ENCODE measurements at places on chromosomes 2 and 18.

DNA sequence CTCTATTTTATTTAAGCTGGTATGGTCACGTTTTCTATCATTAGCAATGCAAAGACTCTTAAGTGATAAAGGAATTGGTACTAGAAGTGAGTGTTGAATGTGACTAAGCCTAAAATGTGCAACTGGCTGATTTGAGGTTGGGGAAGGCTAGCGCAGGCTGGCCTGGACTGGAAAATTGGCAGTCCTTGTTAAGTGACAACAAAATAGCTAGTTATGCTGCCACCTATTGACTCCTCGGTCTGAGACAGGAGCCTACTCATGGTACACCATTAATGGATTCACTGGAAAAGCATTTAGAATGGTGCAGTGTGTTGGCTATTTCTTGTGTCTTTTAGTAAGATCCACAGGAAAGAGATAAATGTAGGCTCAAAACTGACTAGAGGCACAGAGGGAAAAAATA is 5.7 kb upstream of the WIPF1 start:
- peak; percentile 75 for DNase-seq

DNA sequence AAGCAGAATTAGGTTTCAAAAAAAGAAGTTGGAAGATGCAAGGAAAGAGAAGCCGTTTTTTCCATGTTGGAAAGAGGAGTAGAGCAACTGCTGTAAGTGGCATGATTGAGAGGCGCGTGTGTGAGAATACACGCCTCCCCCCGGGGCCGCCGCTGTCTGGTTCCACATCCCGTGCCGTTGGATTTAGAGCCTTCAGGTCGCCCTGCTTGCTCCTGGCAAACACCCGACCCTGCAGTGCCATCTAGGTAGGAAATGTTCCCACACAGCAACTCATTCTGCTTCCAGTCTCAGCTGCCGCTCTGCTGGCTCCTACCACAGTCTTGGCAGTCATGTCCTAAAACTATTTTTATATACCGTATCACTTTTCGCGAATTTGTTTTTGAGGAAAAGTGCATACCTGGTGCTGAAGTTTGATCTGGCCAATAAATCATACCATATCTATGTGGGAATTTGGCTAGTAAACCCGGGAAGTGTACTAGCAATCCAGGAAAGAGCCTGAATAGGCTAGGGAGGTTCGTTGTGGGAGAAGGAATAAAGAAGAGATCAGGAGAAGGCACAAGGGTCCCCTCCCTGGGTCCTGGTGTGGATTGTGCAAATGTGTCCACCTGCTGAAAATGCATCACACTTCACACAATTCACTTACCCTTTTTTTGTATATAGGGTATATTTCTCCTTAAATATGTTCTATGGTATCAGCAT is 372.7 kb downstream of the FBXO15 start:
- no peak for DNase-seq

GRCh38 chr2:157194097-157194688 is 63.3 kb upstream of the GALNT5 start:
- peak; percentile 71 for DNase-seq

- DNase-seq = peak; percentile 86
Measured at GRCh38 chr2:240232961-240233884, 92.8 kb upstream of the OTOS start.

GRCh38 chr18:57167617-57168308 is 20.9 kb downstream of the BOD1L2 start:
- no peak for DNase-seq

- no peak for DNase-seq
Measured at GRCh38 chr2:70508711-70509462, 44.7 kb downstream of the TGFA start.

DNA sequence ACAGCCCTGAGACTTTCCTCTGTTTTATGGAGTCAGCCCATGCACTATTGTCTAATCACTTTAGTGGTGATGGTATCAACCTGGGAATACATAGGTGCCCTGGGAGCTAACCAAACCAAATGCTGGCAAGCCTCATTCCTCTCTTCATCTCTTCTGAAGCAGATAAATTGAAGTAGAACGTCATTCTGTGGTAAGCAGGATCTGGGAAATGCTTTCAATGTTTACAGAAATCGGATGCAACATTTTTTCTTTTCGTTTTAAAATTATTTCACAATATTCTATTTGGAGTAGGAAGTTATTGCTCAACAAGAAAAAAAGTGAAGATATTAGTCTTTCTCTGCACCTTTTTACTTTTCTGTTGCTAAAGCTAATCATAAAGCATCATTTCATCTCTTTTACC is 114.2 kb downstream of the RBMS1 start:
- DNase-seq = no peak

DNA sequence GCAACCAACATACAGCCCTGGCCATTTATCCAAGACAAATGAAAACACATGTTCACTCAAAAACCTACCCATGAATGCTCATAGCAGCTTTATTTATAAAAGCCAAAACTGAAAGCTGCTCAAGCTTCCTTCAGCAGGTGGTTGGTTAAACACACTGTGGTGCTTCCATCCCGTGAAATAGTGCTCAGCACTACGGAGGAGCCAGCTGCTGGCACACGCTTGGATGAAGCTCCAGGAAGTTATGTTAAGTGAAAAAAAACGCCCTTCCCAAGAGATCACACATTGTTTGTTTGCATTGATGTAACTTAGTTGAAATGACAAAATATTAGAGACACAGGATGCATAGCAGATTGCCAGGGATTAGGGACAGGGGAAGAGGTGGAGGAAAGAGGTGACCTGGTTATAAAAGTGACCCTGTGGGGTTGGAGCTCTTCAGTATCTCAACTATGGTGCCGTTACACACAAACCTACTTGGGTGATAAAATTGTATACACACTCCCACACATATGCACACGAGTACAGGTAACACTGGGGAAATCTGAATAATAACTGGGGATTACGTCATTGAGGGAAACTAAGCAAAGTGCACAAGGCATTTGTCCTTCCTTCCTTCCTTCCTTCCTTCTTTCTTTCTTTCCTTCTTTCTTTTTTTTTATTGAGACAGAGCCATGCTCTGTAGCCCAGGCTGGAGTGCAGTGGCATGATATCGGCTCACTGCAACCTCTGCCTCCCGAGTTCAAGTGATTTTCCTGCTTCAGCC is 6.2 kb upstream of the ALPG start:
- DNase-seq = peak; percentile 41

DNA sequence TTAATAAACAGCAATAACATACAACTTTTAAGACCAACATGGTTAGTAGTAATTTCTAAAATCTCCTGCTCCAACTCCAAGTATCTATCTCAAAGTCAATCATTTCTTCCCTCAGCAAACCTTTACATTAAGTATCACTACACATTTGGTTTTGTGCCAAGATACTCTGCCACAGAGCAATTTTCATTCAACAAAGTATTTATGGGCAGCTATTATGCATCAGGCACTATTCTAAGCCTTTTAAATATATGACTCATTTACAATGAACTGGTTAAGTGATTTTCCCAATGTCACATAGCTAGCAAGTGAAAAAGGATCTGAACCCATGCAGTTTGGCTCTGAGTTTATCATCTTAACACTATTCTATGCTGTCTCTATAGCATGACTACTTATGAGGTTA is 264.3 kb downstream of the NOL4 start:
- DNase-seq = no peak

DNA sequence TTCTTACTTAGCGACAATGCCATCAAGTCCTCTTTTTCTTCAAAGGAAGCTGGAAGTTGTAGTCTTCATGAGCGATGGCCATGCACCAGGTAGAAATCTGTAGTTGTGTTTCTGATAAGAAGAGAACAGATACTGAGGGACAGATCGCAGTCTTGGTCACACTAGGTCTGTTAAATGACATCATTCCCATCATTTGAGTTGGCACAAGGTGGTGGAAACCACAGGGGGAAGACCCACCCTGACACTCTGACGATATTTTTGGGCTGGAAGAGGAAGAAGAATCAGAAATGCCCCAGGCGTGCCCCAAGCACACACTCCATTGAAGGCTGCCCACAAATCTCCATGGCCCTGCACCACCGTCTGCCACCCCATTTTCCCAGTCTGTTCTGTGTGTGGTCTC is 89.0 kb upstream of the BOD1L2 start:
- no peak for DNase-seq

GRCh38 chr2:2704428-2705090 is 373.5 kb upstream of the MYT1L start:
- DNase-seq = no peak

GRCh38 chr2:223055836-223056235 is 3.8 kb downstream of the KCNE4 start:
- DNase-seq = no peak

DNA sequence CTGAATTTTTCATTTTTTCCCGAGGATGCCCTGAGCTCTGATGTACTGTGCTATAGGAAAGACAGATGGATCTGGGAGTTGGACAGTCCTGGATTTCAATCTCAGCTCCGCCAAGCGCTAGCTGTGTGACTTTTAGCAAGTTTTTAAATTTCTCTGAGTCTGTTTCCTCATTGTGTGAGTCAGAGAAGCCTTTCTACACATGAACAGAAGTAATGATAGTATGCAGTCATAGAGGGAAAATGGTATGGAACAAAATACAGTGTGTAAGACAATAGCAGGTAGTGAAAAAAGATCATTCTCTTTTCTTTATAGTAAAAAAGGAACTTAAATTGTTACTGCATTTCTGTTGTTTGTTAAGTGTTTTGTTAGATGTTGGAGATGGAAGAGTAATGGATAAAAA is 52.4 kb upstream of the PPM1B start:
- DNase-seq = no peak

- DNase-seq = no peak
Measured at GRCh38 chr2:145543155-145543554, 1023.2 kb upstream of the ZEB2 start.

DNA sequence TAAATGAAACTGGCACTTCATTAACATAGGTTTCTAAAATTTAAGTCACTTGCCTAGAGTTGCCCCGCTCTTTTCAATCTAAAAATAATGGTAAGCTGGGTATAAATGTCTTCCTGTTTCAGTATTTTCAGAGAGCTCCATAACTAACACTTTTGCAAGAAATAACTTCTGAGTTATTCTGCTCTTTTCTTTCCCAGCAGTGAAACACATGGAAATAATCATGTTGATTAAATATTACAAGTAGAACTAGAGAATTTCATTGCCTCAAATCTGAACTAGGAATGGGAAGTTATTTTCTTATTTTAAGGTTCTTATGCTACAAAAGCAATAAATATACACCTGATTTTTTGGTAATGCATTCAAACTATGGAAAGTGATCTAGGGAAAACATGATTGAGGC is 257.4 kb downstream of the IKZF2 start:
- DNase-seq = no peak

- no peak for DNase-seq
Measured at GRCh38 chr2:88250404-88250803, 80.3 kb downstream of the THNSL2 start.

GRCh38 chr2:217168496-217168895 is 308.6 kb upstream of the TNP1 start:
- no peak for DNase-seq

DNA sequence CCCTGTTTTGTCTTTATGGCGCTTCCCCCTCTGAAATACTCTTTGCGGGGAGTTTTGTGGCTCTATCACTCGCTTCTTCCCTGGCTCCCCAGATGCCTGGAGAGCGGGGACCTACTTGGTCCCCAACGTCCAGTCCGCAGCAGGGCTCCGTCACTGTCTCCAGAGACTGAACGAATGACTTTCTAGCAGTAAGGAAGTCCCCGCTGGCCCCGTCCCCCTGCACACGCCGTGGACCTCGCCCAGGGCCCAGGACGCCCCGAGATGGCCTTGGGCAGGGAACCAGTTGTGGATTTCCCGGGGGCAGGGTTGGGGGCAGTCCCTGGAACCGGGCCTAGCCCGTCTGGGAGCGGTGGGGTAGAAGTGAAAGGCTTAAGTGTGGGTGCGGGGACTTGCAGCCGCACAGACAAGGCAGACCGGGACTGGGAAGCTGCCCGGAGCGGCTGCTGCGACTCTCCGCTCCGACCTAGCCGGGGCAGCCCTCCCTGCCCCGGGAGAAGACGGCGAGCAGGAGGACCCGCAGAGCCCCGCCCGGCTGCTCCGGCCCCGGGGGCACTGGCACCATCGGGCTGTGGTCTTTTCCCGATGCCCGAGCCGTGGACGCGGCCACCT is 821 bp upstream of the EPHA4 start:
- DNase-seq = peak; percentile 42

- no peak for DNase-seq
Measured at GRCh38 chr2:28647682-28648081, 103.9 kb upstream of the PPP1CB start.

DNA sequence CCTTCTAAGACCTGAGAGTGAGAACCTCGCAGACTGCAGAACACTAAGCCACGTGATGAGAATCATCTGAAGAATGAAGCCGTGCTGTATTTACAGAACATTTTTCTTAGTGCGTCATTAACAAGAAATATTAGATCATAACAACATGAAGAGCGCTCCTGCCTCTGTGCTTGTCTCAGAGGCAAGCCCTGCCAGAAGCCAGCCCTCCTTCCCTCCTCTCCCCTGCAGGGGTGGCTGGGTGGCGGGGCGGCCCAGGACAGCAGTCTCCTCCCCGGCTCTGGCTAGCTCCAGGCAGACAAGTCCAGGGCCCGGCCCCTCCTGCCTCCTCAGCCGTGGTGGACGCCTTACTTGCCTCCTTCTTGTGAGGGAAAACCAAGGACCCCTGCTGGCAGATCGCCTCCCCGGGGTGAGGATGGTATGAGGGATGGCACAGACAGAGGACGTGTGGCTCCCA is 262.7 kb downstream of the TWIST2 start:
- DNase-seq = no peak

- no peak for DNase-seq
Measured at GRCh38 chr2:70855667-70856066, 20.1 kb upstream of the CD207 start.

GRCh38 chr18:44358402-44358801 is 322.3 kb upstream of the SETBP1 start:
- DNase-seq = no peak

DNA sequence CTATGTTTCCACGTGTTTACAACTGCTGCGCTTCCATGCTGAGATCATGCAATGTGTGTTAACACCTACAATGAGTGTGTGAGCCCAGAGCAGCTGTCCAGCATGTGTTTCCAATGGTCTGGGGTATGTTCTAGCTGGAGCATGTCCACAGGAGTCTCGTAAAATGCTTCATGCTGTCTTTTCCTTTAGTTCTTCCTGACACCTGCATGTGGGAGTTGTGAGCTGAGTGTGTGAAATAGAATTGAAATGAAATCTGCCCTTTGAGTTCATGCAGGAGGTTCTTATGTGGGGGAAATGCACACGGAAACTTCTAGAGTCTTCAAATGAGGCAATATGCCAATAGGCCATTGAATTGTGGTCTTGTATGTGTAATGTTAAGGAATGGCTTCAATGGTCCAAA is 205.1 kb downstream of the RND3 start:
- DNase-seq = no peak

GRCh38 chr2:48600204-48600813 is 17.3 kb upstream of the GTF2A1L start:
- peak; percentile 70 for DNase-seq

GRCh38 chr2:160044728-160045127 is 17.7 kb downstream of the PLA2R1 start:
- no peak for DNase-seq

DNA sequence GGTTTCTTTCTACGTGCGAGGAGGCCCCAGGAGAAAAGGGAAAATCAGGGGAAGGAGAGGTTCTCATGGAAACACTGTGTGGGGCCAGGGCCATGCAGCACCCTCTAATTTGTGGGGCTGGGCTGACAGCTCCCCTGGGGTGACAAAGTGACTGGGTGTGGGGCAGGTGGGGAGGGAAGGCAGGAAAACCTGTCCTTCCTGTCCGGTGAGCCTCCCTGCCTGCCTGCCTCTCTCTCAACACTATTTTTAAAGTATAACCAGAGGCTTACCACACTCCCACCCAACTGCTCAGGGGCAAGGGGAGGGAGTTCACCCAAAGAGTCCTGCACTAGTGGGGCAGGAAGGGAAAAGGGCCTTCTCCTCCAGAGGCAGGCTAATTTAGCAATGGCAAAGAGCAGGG is 10.5 kb upstream of the EPAS1 start:
- DNase-seq = no peak

GRCh38 chr2:235554936-235555335 is 61.1 kb downstream of the AGAP1 start:
- DNase-seq = no peak
